Bronchial epithelial cell (primary cell): ENCODE measurements at places on chromosomes 4 and X.

- DNase-seq: no peak
Measured at GRCh38 chr4:47251348-47252135, 212.0 kb downstream of the COMMD8 start.

DNA sequence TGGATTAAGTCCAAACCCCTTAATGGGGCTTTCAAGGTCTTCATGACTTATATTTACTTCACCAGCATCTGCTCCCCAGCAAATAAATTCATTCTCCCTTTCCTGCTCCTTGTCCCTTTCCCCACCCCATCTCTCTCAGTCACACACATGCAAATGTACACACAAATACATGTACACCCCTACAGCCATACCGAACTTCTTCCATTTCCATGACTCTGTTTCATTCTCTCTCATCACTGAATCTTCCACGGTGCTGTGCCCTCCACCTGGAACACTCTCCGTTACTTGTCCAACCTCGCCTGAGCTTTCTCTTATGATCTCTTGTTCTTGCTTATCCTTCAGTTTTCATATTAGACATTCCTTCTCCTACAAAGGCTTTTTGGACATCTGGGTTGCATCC lies 22.0 kb upstream of the RPA4 start:
- no peak for DNase-seq

DNA sequence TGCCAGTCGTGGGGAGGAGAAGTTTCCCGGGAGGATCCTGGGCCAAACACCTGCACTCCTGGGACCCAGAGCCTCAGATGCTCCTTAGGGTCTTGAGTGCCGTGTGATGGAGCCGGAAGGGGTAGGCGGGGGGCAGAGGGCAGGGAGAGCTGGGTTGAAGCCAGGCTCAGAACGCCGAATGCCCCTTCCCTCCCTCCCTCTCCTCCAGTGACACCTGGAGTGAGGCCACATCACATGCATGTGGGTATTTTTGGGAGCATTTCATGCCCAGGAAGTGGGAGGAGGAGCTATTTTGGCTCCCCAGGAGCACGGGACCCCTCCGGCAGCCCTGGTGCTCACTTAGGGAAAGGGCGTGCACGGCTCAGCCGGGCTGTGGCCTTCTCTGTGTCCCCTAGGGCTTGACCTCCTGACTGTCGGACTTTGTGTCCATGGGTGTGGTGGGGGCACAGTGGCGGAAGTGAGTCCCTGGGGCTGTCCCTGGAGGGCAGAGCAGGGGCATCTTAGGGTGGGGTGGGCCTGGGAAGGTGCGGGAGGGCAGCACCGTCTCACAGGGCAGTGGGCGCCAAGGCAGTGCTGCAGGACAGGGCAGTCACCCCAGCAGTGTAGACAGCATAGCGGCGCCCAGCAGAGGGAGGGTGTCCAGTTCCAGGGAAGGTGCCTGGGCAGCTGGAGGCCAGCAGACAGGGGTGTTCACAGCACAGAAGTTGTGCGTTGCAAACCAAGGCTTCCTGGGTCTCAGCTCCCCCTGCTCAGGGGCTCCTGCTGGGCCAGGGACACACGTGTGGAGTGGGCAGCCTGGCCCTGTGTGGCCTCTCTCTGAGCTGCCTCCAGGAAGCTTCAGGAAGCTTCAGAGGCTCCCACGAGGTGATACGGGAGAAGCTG lies 4.9 kb upstream of the CPLX1 start:
- DNase-seq: no peak

DNA sequence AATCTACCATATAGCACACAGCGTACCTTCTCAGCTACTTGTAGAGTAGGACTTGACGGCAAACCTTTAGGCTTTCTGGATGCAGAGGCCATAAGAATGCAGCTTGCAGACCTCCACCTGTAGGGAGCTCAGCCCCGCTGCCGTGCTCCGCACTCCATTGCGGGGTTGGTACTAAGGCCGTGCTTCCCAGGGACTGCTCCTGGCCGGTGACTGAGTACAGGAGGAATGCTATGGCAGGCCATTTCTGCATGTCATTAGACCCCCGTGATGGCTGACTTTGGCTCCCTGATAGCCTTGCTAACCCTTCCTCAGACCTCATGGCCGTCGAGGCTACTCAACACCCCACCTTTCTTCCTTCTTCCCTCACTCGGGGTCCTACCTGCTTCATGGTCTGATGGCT lies 26.4 kb downstream of the TIGD2 start:
- DNase-seq: no peak

DNA sequence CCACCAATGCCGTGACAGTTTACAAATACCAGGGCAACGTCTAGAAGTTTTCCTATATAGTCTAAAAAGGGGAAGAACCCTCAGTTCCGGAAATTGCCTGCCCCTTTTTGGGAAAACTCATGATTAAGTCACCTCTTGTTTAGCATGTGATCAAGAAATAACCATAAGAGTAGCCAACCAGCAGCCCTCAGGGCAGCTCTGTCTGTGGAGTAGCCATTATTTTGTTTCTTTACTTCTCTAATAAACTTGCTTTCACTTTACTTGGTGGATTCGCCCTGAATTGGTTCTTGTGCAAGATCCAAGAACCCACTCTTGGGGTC lies 20.0 kb upstream of the HOPX start:
- DNase-seq: no peak

GRCh38 chr4:87498446-87498900 lies 30.7 kb downstream of the SPARCL1 start:
- no peak for DNase-seq

- DNase-seq: peak; percentile 55
Measured at GRCh38 chrX:20066968-20067708, 49.6 kb downstream of the MAP7D2 start.

DNA sequence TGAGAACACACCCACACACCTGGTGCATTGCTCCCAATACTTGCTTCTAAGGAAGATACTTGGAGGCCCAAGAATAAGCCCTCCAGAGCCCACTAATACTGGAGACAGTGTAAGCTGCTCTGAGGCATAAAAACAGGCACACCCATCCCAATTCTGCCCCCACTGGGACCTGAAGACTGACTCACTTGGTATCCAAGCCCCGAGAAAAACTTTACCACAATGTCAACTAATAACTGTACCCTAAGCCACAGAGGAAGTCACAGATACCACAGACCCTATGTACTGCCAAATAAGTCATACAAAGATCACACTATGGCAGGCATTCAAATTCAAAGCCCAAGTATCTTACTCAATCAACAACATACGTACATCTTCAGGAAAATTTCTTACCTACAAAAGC lies 398.2 kb upstream of the SPANXN1 start:
- DNase-seq: no peak

GRCh38 chrX:45502396-45502795 lies 301.7 kb upstream of the DIPK2B start:
- DNase-seq: no peak

DNA sequence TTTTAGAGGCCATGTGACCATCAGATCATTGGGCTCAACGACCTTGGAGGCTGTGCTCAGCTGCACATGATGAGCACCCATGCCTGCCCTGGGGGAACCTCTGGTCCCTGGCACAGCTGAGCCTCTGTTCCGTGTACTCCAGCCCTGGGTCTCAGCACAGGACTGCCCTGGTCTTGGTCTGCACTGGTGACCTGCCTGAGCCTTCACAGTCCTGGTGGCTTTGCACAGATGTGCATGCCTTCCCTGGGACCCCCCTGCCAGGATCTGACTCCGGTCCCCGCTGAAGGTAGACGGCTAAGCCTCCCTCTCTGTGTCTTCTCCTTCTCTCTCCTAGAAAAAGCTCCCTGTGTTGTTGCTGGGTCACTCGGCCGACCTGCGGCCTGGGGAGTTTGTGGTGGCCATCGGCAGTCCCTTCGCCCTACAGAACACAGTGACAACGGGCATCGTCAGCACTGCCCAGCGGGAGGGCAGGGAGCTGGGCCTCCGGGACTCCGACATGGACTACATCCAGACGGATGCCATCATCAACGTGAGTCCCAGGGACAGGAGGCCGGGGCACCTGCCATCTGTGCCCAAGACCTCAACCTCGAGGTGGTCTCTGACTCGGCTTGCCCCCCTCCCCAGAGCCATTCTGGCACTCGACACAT lies 21.6 kb downstream of the HTRA3 start:
- no peak for DNase-seq

- DNase-seq: peak; percentile 53
Measured at GRCh38 chrX:154396973-154397887, 947 bp upstream of the RPL10 start.

DNA sequence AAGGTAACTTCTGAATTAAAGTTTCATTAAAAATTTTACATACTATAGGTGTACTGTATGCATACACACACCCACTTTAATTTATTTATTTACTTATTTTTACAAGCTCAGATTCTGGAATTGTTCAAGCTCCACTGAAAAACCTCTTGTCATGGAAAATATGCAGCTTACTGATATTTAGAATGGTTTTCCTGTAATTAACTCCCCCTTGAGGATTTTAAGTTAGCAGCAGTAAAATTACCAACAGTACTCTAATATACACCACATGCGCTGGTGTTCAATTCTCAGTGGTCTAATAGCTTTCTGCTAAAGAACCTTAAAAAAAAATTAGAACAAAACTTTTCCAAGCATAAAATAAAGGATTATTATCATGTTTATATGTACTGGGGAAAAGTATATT lies 12.0 kb downstream of the MAB21L2 start:
- DNase-seq: no peak

- DNase-seq: no peak
Measured at GRCh38 chrX:30483996-30484395, 93.6 kb downstream of the TASL start.

DNA sequence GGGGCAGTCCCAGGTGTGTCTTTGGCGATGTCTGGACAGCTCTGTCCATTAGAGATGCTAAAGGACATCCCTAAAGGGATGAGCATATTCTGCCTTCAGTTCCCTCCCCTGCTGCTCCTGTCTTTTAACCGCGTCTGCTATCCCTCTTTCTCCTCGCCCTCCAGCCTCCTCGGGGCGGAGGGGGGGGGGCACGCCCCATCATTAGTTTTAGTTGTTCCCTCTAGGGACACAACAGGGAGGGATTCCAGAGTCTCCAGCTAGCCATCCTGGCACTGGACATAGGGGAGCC lies 1.1 kb downstream of the MSL3 start:
- no peak for DNase-seq

- no peak for DNase-seq
Measured at GRCh38 chrX:10235851-10236250, 79.1 kb downstream of the CLCN4 start.
